Tibial artery (tissue), 4 donors: ENCODE measurements at places on chromosomes 2 and 18.

- DNase-seq = no peak
These were observed 316 bp downstream of the FKBP7 start for GRCh38 chr2:178478130-178478438.

GRCh38 chr2:69116438-69116837 is 103.5 kb downstream of the ANTXR1 start:
- DNase-seq = no peak

GRCh38 chr2:28068088-28068487 is 177.6 kb downstream of the BABAM2 start:
- no peak for DNase-seq

- DNase-seq = no peak
These were observed 4.0 kb upstream of the FAM124B start for GRCh38 chr2:224405841-224406370.

GRCh38 chr2:213490087-213490486 is 205.8 kb downstream of the SPAG16 start:
- no peak for DNase-seq
